H1 (cell line): ENCODE measurements at places on chromosomes 12 and 14.

GRCh38 chr12:19967431-19967830 is 400.9 kb upstream of the PDE3A start:
- DNase-seq: no peak

DNA sequence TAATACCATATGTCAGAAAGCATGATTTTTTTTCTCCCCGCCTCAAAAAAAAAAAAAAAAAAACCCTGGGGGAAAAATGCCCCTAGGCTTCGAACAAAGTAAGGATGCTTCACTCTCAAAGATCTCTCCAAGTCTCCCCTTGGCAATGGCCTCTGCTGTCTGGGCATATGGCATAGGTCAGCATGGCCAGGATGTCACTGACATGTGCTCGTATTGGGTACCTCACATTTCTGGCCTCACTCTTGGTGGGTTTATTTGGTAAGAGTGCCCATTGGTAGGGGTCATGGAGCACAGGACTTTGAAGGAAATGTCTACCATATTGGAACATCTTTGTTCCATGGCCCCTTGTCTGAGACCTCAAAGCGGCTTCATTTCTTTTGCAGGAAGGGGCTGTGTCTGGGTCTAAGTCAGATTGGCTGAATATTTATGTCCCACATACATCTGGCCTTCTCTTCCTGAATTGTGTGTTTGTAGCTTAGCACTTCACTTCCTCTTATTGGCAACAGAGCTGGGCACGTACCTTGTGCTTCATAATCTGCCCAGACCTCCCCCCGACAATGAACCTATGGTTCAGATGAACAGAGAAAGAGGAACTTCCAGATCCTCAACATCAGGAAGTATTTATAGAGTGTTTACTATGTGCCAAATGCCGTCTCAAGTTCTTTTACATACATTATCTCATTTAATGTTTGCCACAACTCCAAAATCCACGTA is 36.3 kb upstream of the OAS1 start:
- DNase-seq: no peak

DNA sequence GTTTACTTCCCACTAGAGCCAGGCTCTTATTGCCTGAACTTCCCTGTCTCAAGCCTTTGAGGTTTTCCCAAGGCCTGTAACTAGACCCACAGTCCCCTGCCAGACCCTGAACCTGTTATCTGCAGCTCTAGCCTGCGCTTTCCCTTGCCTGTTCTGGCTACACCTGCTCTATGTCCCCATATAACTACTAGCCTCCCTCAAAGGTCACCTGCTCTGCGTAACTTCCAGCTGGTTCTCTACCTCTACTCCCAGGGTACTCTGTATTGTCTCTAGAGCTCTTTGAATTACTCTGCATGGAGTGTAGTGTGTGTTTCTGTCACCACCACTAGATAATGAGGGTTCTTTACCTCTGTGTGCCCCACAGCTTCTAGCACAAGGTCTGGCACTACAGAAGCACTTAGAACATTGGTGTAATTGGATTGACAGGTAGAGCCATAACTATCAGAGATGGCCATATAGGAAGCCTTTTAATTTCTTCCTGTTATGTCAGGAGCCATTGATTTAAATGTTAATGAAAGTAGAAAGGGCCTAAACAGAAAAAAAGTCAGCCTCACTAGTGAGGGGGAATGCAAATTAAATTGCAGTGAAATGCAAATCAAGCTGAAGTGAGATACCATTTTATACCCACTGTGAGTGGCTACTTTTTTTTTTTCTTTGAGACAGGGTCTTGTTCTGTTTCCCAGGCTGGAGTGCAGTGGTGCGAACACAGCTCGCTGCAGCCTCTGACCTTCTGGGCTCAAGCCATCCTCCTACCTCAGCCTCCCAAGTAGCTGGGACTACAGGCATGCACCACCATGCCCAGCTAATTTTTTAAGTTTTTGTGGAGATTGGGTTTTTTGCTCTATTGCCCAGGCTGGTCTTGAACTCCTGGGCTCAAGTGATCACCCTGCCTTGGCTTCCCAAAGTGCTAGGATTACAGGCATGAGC is 47.8 kb downstream of the EID3 start:
- peak; percentile 47 for DNase-seq

DNA sequence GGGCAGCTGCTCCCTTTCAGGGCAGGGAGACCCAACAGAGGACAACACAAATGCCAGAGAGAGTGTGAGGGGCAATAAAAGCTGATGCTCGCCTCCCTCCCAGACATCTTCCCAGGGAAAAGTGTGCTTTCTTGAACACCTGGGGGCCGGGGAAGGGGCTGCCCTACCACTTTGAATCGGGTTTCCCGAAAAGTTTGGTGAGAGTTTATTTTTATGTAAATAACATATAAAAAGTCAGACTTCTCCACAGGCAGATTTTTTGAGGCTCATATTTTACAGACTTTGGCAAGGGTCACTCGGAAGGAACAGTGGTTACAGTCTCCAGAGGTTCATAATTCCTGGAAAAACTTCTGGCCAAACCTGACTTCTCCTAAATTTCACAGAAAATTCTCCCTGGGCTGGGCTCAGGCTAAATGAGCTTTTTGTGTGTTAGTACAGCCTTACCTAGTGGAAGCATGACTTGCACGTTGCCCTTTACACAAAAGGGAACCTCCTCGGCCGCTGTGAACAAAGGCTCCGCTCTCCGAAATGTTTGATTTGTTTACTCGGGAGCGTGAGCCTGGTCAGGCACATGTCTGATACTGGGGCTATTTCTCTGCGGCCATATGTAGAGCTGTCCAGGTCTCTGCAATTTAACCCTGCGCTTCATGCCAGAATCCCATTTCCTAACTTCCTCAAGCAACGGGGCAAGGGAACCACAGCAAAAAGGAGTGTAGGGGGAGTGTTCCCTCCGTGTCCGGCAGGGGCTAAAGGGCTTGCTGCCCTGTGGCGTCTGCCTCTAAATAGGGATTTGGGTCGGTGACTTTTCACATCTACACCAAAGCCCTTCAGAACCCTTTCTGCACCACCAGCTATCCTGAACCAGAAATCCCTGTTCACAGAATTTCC is 3.4 kb downstream of the RTL1 start:
- peak; percentile 60 for DNase-seq
